ENCODE measurements at places on chromosomes 7 and 10.

DNA sequence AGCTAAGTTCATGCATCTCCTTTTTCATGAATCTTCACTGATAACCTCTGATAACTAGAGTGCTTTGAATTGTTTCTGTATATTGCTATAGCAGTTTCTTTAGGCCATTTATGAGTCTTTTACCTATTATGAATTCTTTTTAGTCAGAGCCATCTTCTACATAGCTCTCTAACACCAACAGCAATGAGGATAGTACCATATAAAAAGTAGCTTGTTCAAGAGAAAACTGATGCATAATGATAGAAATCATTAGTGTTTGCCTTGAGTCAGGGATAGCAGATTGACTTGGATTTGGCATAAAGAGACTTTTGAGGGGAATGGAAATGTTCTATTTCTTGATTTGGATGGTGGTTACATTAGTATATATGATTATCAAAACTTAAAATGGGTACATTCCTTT is 25.8 kb upstream of the SEMA4G start:
- no peak for DNase-seq

DNA sequence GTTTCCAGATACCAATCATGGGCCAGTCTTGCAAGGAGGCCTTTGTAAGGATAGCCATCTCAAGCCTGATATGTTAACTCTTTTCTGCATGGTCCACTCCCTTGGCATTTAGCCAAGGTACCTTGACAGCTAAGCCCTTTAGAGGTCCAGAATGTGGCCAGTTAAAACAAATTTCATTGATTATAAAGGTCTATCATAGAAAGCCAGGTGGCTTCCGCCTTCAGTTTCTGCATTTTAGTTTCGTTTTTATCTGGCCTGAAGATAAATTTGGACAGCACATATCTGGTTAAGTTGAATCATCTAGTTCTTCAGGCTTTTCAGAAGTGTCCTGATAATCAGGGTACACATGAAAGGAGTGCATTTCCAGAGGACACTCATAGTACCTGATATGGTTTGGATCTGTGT is 30.7 kb downstream of the ANKIB1 start:
- no peak for DNase-seq

- no peak for DNase-seq
Measured at GRCh38 chr10:10056961-10057360, 960.7 kb upstream of the CELF2 start.

- DNase-seq, result no peak
Measured at GRCh38 chr7:81185072-81185471, 266.2 kb upstream of the SEMA3C start.

DNA sequence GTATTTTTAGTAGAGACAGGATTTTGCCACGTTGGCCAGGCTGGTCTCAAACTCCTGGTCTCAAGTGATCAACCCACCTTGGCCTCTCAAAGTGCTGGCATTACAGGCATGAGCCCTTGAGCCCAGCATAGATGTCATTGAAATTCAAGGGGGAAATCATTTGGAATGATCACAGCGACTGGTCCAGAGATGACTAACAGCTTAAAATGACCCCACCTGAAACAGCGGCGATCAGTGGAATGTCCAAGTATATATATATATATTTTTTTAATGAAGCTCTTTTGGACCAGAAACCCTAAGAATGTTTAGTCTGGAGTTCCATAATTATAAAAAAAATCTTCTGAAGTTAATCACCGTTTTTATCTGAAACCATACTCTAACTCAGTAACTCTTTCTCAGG is 12.5 kb upstream of the AKR1E2 start:
- no peak for DNase-seq

GRCh38 chr7:93146036-93146435 is 2.1 kb downstream of the SAMD9L start:
- DNase-seq, result no peak

DNA sequence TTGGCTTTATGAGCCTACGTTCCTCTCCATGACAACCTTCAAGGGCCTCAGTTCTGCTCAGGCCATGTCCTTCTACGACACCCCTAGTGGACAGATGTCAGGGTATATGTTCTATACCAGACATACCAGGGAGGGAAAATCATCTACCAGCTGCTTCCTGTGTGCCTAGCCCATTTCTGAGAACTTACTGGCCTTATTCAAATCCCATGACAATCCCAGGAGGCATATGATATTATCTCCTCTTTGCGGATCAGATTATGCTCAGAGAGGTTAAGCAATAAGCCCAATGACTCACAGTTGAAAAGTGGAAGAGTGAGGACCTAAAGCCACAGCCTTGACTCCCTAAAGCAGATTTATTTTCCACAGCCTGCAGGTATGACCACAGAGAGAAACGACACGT is 139.3 kb downstream of the GLI3 start:
- DNase-seq, result no peak

DNA sequence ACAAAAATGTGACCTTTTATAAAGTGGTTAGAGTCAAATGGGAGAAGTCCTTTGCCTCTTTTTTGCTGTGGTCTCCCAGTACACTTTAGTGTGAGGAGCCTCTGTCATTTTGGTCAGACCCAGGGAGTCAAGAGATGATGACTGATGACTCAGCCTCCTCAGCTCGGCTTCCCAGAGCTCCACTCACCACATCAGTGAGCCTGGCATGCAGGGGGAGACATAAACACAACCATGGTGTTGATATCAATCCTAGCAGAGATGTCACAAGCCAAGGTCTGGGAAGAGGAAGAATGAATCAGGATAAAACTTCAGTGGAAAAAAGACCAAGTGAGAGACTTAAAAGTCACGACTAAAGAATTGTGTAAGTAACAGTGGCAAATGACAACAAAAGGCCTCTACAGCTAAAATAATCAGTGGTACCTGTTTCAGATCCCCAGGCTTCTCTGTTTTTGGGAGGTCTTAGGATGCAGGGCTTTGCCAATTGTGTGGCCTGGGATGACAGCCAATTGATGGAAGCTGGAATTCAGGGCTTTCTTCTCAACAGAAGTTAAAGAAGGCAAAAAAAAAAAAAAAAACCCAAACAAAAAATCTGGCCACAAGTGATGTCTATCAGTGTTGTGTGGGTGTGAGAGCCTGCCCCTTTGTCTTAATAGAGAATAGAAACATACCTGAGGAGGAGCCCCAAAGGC is 50.2 kb downstream of the TFAM start:
- no peak for DNase-seq

DNA sequence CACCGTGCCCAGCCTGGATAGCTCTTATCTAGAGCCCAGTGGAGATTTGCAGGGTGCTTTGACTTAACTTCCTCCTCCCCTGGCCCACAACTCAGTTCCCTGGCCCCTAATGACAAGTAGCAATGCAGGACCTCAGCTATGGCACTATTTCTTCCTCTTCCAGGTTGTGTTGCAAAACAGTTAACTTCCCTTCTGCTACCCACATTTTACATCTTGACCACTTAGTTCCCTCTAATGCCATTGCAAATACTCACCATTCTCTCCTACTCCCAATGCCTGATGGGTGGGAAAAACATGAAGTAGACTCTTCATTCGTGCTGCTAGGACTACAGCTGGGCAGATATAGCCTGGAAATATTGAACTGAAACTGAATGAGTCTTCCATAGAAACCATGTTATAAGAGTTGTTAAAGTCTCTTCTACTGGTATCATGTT is 39.1 kb upstream of the FGL2 start:
- no peak for DNase-seq

GRCh38 chr10:33056828-33057596 is 99.0 kb upstream of the ITGB1 start:
- DNase-seq, result no peak

- DNase-seq, result no peak
Measured at GRCh38 chr10:17024461-17024860, 105.2 kb downstream of the CUBN start.

DNA sequence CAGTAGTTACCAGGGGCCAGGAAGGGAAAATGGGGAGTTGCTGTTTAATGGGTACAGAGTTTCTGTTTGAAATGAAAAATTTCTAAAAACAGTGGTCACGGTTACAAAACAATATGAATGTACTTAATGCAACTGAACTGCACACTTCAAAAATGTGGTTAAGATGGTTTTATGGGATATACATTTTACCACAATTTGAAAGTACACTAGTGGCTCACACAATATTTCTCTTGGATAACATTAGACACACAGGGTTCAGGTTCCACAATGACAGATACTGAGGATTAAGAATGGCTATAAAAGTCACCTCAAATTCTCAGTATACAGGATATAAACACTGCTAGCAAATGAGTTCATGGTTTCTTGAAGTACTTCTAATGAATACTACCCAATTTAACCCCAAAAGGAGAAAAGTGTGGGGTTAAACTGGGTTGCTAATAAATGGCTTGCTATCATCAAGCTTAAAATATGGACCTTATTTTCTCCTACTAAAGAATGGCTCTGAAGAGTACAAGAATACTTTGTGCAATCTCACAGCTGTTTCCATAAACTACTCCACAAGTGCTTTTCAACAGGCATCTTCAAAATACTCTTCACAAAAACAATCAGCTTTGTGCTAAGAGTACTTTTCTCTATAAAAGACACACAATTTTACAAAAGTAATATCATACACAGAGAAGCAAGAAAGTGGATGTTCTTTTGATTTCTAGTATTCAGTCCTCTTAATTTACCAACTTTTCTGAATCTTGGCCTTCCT is 92.9 kb downstream of the SRPK2 start:
- DNase-seq, result no peak

DNA sequence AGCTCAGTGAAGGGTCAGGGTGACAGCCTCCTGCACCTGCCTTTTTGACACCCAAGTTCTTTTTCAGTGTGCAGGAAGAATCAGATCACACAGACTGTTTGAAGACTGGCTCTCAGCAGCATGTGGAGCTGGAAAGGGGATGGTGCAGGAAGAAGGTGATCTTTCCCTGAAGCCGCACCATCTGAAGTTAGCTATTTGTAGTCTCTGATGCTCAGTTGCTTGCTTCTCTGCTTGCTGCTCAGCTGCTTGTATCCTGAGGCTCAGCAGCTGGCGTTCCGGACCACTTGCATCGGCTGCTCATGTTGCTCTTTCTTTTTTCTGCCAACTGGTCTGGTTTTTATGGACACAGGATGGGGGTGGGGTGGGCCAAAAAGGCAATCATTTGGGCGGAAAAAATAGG is 15.8 kb upstream of the DNMBP start:
- no peak for DNase-seq

DNA sequence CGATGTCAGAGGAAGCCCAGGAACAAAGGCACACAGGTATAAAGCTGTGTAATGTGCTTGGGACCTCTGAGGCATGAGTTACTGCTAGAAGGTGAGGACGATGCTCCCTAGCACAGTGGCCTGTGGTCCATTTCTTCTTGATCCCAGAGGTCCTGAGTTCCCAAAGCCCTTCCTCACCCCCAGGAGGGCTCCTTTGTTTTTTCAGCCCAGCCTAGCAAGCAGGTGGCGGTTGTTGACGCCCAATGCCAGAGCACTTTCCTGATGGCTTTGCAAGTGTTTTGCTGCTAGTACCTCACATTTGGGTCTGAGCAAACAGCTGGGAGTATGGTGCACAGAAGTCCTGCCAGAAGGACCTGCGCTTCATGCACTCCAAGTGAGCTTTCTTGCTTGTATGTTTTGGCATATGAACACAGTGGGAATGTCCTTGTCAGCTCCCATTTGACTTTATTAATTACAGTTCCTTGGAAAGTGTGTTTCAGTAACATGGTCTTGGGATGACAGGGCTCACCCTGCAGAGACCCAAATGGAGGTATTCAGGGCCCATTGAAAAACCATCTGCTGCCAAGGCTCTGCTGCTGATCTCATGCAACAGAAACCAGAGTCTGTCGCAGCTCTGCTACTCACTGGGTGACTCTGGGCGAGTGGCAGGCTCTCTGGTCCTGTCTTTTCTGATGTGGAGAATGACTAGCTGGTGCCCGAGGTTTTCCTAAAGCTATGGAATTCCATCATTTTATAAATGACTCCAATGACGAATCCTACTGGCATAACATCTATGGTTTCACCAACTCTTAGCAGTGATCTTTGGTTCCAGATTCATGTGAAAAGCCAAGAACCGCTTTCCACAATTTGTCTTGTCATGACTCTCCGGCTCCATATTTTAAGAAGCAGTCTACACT is 134.9 kb downstream of the ARID5B start:
- DNase-seq, result no peak

DNA sequence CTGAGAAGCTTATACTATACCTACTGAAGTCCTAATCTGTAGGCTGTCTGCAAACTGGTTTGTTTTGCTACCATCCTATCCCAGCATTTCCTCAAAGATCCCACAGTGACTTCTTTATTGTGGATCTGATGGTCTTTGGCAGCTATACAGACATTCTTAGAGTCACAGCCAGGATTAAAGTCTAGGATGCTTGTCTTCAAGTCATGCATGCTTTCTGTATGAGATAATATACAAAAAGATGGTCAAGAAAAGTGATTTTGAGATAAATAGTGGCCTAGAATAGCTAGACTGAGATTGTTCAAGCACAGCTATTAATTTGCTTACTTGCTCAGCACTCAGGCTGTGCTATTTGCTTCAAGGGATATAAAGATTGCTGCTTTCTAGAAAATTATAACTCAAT is 454.4 kb downstream of the AUTS2 start:
- DNase-seq, result no peak

DNA sequence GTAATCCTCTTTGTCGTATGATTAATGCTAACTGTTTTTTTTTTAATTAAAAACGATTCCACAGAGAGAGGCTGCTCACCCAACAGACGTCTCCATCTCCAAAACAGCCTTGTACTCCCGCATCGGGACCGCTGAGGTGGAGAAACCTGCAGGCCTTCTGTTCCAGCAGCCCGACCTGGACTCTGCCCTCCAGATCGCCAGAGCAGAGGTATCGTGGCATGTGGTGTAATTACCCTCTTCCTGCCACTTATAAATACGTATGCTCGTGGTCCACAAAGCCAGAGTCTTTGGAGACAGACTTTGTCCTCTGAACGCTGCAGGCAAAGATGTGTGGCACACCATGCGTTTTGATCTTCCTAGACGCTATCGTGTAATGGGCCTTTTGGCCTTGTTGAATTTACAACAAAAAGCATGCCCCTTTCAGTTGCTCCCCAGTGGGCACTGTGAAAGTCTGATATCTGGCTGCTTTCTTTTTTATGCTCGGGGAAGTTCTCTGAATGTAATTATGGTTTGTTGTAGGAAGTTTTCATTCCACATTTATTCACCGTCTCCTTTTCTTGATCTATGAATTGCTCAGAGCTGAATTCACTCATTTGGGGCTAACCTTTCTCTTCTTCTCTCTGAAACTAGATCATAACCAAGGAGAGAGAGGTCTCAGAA is 33.6 kb upstream of the BTBD16 start:
- no peak for DNase-seq

GRCh38 chr7:101664436-101664835 is 35.3 kb upstream of the MYL10 start:
- DNase-seq, result no peak

DNA sequence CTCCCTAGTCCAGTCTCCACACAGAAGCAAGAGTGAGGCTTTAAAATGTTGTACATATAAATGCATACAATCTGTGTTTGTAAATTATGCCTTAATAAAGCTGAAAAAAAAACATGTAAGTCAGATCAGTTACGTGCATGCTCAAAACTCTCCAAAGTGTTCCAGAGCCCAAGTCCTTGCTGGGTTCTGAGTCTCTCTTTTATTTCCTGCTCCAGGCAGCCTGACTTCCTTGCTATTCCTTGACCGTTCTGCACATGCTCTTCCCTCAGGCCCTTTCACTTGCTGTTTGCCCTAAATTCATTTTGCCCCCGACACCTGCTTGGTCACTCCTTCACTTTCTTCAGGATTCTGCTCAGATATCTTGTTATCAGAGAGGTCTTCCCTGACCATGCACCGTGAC is 770.1 kb downstream of the PHTF2 start:
- DNase-seq, result no peak
